Activated CD8-positive, alpha-beta memory T cell treated with anti-CD3 and anti-CD28 coated beads, Interleukin-2, amount 50 U/mL, for 4 hours (primary cell): ENCODE measurements at places on chromosomes 16 and 17.

- DNase-seq, result no peak
These were observed 83.4 kb downstream of the MAF start for GRCh38 chr16:79517156-79517555.

- no peak for DNase-seq
These were observed 26.8 kb downstream of the TBC1D16 start for GRCh38 chr17:80008848-80009247.

GRCh38 chr16:53817117-53817755 lies 113.3 kb downstream of the FTO start:
- no peak for DNase-seq

DNA sequence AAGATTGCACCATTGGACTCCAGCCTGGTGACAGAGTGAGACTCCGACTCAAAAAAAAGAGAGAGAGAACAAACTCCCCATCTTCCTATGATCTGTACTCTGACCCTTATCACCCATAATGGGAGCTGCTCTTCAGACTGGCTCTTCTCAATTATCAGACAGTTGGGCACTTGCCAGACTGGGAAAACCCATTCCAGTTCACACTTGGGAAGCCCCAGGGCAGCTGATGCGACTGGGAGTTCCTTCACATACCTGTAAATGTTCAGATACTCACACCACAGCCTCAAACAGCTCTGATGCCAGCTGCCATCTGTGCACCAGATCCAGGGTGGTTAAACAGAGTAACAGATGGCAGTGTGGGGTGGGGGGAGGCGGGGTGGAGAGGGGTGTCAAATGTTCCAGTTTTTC lies 23.8 kb upstream of the TMEM101 start:
- no peak for DNase-seq

GRCh38 chr16:66487580-66488275 lies 60.6 kb downstream of the BEAN1 start:
- DNase-seq, result no peak

- peak; percentile 19 for DNase-seq
These were observed 2.0 kb downstream of the PYCR1 start for GRCh38 chr17:81934850-81935708.

DNA sequence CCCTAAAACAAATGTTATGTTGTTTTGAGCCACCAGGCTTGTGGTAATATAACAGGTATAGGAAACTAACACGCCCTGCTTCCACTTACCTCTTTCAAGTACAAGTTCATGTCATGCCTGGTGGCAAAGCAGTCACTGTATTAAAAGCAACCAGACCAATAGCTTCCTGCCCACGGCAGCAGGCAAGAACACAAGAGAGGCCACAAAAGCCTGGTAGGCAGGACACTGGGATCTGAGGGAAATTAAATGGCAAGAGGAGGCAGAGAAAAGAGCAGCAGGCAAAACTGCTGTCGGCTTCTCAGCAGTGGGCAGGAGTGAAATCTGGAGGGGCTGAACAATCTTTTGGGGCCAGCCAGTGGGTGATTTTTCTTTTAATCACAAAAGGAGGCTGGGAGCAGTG lies 2.2 kb downstream of the CYTH1 start:
- no peak for DNase-seq

DNA sequence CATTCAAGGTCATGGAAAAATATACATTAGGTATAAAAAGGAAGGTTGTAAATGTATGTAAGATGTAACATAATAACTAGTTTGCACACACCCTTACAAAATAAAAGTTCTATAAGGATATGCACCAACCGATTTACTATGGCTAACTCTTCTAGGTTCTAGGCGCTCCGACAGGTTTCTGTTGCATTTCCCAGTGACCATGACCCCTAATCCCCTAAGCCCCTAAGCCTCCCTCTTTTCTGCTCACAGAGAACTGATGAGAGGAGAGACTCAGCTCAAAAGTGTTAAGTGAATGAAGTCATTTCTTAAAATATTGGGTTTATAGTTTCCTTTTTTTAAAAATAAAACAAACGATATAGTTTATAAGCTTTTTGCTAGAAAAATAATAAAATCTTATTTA lies 30.0 kb upstream of the HEATR6 start:
- no peak for DNase-seq

GRCh38 chr17:79859676-79860615 lies 20.7 kb upstream of the CBX4 start:
- no peak for DNase-seq

GRCh38 chr16:52812678-52813556 lies 239.8 kb downstream of the CHD9NB start:
- no peak for DNase-seq

GRCh38 chr17:70535986-70536385 lies 366.7 kb downstream of the KCNJ2 start:
- DNase-seq, result no peak

DNA sequence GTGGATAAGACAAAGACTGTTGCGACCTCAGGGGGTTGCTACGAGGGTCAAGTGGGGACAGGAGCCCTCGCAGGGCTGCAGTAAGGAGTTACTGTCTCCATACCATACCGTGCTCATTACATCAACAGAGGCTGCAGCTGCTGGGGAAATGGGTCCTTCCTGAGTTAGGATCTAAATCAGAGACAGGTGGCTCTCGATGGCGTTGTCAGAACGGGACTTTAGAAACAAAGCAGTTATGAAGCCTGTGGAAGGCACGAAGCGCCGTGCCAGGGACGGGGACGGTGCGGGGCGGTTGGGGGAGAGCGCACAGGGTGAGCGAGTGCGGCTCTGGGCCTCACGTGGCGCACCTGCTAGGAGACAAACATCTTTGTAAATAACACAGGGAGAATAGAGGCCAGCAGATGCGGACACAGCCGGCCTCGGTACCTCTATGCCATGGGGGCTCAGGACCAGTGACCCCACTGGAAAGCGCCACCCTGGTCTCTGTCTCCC lies 34.4 kb downstream of the ZCCHC14 start:
- no peak for DNase-seq

GRCh38 chr16:63488955-63489354 lies 1452.7 kb upstream of the CDH8 start:
- DNase-seq, result no peak

DNA sequence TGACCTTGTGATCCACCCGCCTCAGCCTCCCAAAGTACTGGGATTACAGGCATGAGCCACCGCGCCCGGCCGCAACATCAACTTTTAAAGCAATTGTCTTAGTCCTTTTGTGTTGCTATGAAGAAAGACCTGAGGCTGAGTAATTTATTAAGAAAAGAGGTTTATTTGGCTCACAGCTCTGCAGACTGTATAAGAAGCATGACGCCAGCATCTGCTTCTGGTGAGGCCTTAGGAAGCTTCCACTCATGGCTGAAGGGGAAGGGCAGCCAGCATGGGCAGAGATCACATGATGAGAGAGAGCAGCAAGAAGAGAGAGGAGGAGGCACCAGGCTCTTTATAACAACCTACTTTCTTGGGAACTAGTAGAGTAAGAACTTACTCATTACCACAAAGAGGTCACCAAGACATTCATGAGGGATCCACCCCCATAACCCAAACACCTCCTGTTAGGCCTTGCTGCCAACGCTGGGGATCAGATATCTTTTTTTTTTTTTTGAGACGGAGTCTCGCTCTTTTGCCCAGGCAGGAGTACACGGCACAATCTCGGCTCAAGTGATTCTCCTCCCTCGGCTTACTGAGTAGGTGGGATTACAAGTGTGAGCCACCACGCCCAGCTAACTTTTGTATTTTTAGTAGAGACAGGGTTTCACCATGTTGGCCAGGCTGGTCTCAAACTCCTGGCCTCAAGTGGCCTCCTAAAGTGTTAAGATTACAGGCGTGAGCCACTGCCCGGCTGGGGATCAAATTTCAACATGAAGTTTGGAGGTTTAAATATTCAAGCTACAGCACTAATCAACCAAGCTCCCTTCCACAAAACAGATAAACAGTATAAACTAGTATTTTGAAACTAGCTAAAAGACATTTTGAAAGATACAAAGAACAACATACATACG lies 21.4 kb upstream of the GPT2 start:
- DNase-seq, result no peak

DNA sequence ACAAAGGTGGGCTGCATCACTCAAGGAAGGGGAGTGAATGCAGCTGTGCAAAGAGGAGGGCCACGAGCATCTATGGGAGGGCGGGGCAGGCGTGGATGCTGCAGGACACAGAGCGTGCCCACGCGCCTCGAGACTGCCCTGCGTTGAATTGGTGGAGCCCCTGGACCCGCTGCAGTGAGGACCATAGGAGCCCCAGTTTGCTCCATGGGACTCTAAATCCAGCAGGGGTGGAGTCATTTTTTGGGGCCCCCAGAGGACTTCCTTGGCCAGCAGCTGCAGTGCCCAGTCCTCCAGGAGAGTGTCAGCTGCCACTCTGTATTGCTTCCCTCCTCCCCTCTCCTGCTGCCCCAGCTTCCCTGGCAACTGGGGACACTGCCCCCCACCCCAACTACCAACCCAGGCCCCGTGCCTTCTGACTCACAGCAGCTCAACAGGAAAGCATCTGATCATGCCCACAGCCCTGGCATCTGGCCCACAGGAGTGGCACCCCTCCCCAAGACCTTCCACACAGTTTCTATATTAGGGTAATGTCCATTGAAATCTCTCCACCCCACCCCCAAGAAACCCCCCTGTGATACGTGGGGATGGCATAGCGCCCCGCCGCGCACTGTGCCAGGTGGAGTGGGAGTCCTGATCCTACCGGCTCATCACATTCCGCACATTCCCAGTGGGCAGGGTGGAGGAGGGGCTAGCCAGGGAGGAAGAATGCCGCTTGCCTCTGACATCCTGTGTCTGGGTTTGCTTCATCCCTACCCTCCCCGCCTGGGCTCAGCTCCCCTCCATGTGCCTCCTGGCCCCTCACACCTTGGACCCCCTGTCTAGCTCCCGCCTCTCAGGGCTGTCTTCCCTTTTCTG lies 27.8 kb upstream of the ITGA3 start:
- DNase-seq, result no peak

DNA sequence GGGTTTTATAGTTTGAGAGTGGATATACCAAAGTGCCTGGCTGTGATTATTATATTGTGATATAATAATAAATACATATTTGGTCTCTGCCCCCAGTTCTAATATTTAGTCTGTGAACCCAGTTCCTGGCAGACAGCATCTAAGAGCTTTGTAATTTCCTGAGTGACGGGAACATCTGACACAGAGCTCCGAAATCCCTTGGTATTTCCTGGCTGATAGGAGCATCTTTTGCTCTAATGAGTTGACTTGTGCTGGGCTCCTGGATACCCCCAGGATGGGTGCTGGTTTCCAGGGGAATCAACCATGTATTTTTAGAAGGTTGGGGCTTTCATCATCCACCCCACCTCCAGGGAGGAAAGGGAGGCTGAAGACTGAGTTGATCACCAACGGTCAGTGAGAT lies 187.3 kb downstream of the CDH13 start:
- DNase-seq, result no peak
